B cell (primary cell): ENCODE measurements at places on chromosomes 11 and 22. TPM values are rescaled to one million over a fixed set of nuclear protein-coding genes. Genes with fewer than 3 reads are reported as not detected.

MMP10 gene
- not detected in 2 replicates for total RNA-seq

IL10RA gene
- total RNA-seq = 417 and 434 TPM in 2 replicates

CNGA4 gene
- 0.22 and 0.79 TPM in 2 replicates for total RNA-seq

CYB5R2 gene
- total RNA-seq = 4.8 and 5.2 TPM in 2 replicates

CLMP gene
- total RNA-seq = not detected in 2 replicates

ADAMTS15 gene
- total RNA-seq = not detected in 2 replicates

TTC28 gene
- 5.2 and 7.3 TPM in 2 replicates for total RNA-seq

PHOX2A gene
- not detected in 2 replicates for total RNA-seq

SLC5A1 gene
- total RNA-seq = not detected in 2 replicates

ANKK1 gene
- 0.89 and 1.1 TPM in 2 replicates for total RNA-seq

SOX10 gene
- not detected in 2 replicates for total RNA-seq

DCHS1 gene
- 0.78 and 0.84 TPM in 2 replicates for total RNA-seq

CFL1 gene
- 439 and 455 TPM in 2 replicates for total RNA-seq

KDM4D gene
- total RNA-seq = 0.44 and 0.73 TPM in 2 replicates

CST6 gene
- total RNA-seq = not detected in 2 replicates

ARHGEF17 gene
- 0.02 and 0.05 TPM in 2 replicates for total RNA-seq

PNPLA5 gene
- not detected in 2 replicates for total RNA-seq

MGAT3 gene
- 27.8 and 28.0 TPM in 2 replicates for total RNA-seq

ROM1 gene
- total RNA-seq = 0.68 and 2.0 TPM in 2 replicates

PLEKHB1 gene
- 16.7 and 25.2 TPM in 2 replicates for total RNA-seq

YAP1 gene
- not detected in 2 replicates for total RNA-seq

DBX1 gene
- total RNA-seq = not detected in 2 replicates

WNT11 gene
- total RNA-seq = 0.39 TPM in 1 of 2 replicates, not detected in the other

C1QTNF5 gene
- total RNA-seq = not detected in 2 replicates

C11orf91 gene
- not detected in 2 replicates for total RNA-seq
